ENCODE measurements at places on chromosomes 13 and 19.

DNA sequence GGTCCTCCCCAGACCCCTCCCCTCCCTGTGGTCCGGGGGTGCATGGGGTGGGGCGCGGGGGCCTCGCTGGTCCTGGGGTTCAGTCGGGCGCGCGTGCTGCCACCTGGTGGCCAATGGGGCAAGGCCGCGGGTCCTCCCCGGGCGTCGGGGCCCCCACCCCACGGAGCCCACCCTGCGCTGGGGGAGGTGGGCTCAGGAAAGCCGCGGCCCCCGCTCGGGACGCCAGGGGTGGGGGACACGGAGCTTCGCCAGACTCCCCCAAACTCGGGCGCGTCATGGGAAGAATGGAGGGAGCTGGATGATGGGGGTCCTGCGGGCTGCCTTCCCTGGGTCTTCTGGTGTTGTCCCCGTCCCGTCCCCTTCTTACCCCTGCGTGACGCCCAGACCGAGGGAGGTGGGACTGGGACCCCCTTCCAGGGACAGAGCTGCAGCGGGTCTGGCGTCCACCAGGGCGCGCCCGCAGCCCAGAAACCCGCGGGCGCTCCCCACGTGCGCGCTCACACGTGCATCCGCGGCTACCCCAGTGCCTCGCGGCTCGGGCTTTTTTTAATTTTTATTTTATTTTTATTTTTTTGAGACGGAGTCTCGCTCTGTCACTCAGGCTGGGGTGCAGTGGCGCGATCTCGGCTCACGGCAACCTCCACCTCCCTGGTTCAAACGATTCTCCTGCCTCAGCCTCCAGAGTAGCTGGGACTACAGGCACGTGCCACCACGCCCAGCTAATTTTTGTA is 19.8 kb upstream of the TCF3 start:
- DNase-seq = peak; percentile 33

GRCh38 chr19:9641810-9642209 is 20.8 kb upstream of the ZNF561 start:
- no peak for DNase-seq

GRCh38 chr19:54707962-54708361 is 16.3 kb upstream of the KIR3DL3 start:
- DNase-seq = no peak

DNA sequence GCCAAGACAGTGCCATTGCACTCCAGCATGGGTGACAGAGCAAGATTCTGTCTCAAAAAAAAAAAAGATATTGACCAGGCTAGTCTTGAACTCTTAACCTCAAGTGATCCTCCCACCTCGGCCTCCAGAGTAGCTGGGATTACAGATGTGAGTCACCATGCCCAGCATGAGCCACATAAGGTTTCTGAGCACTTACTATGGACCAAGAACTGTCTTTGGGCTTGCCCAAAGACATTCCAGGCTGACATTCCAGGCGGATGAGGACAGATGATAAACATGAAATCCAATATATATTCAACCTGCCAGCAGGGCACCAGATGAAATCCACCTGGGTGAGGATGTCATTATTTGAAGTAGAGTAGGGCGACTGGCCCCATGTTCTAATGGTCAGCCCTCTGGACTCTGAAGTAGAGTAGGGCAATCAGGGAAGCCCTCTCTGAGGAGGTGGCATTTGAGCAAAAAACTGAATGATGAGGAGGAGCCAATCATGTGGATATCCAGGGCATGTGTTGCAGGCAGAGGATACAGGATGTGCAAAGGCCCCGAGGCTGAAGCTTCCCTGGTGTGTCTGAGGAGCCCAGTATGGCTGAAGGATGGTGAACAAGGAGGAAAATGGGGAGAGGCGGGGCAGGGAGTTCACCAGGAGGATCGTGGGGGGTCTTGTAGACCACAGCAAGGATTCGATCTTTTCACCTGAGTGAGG is 4.0 kb downstream of the C19orf38 start:
- DNase-seq = no peak

GRCh38 chr13:51771418-51772104 is 32.4 kb downstream of the DHRS12 start:
- DNase-seq = no peak

- DNase-seq = no peak
These were observed 71.2 kb downstream of the MYO16 start for GRCh38 chr13:108700422-108701170.

DNA sequence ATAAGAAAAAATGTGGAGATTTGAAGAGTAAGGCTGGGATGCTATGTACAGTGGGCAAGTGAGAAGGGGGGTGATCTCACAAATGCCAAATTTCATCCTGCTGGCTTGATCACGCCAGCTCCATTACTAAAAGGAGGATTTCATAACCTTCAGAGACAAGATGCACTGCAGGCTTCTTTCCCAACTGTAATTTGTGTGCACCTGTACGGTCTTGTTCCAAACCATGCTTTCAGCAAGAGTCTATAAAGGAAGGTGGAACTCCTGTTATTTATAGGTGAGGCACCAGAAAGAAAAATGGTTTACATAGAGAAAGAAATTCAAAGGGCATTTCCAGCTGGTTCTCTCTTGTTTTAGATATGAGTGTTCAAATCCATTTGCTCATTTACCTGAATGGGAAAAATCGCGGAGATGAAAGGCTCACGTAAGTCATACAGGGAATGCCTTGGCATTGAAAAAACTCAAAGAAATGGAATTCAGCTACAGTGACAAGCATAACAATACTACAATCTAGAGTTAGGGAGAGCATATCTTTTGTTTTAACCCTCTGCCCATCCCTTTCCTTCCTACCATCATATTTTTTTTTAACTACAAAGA is 13.3 kb downstream of the EFNB2 start:
- no peak for DNase-seq

GRCh38 chr19:4542896-4543841 is 3.3 kb upstream of the LRG1 start:
- no peak for DNase-seq

DNA sequence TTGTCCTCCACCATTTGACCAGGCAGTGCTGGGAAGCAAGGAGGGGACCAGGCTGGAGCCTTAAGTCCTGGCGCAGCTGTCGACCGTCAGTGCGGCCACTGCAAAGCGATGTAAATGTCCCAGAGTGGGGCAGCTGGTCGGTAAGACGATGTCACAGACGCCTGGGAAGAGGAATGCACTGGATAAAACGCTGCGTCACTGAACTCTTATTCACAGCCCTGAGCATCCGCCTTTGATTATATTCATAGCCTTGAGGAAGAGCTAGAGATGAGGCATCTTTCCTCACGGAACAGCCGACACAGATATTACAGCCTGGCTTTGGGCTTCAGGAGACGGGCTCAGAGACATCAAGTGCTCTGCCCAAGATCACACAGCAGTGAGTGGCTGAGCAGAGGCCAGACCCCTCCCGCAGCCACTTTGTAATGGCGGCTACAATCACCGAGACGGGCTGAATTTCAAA is 17.6 kb upstream of the TUBGCP3 start:
- DNase-seq = no peak

DNA sequence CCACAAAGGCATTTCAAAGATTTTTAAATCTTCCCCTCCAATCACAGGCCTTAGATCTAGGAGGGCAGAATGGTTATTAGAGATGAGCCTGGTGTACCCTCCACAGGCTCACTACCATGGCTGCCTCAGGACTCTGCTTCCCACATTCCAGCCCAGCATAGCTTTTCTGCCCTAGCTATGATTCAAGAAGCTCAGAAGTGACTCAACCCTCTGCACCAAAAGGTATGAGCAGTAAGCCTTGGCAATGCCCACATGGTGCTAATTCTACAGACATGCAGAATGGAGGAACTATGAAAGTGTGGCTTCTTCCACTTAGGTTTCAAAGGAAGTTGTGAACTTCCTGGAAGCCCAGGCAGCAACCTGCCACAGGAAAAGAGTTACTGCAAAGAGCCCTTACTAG is 786.2 kb downstream of the SLITRK6 start:
- DNase-seq = no peak

DNA sequence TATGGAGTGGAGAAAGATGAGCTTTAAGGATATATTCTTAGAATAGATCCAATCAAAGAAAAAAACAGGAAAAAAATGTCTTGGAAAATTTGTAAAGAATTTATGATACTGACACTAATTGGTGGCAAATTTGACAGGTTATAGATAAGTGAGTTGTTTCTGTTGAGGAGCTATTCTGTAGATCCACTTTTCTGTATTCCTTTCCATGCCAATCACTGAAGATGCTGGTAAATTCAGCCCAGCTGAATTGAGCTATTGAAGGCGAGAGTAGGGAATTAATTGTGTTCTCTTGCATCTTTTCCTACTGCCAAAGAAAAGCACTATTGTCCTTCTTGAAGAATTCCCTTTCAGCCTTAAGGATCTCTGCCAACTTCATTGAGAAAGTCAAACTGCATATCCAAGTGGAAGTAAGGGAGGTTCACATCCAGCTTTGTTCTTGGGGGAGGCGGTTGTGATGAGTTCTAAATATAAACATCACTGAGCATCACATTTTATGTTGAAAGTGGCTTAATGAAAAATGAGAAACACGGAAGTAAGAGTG is 113.1 kb downstream of the PCDH9 start:
- DNase-seq = no peak

- DNase-seq = no peak
These were observed 63.1 kb downstream of the ATP11A start for GRCh38 chr13:112752711-112753541.

DNA sequence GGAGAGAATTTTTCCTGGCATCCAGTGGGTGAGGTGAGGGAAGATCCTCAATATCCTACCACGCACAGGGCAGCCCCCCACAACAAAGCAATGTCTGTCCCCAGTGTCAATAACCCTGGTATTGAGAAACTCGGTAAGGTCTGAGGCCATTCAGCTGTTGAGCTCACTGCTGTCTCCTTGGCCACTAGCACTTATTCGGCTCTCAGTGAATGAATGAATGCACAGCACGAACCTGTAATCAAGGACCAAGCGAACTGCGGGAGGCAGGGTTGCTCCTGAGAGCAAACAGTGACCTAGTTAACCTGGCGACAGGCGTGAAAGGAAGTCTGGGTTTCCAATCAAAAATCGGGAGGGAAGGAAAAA is 640 bp downstream of the ZSCAN5A start:
- DNase-seq = no peak

DNA sequence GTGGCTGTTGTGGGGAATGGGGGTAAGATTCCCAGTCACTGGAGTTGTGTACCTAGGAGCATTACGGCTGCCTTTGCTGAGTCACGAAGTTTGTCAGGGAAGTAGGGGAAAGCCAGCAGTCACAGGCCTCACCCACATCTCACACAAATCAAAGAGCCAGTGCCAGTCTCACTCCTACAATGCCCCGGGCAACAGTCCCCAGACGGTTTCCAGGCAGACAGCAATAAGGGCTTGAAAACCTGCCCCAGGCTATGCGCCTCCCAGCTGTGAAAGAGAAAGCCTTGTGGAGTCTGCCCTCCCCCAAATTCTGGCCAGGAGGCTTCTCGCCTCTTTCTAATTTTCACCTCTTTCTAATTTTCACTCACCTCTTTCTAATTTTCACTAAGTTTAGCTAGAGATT is 142.3 kb upstream of the EDNRB start:
- no peak for DNase-seq

- no peak for DNase-seq
These were observed 46.1 kb upstream of the NFIC start for GRCh38 chr19:3320354-3320670.

- DNase-seq = no peak
These were observed 6.1 kb downstream of the NAPSA start for GRCh38 chr19:50359328-50359818.

- no peak for DNase-seq
These were observed 144.5 kb downstream of the RGCC start for GRCh38 chr13:41601718-41602445.

GRCh38 chr13:66624302-66624701 is 605.8 kb downstream of the PCDH9 start:
- no peak for DNase-seq

DNA sequence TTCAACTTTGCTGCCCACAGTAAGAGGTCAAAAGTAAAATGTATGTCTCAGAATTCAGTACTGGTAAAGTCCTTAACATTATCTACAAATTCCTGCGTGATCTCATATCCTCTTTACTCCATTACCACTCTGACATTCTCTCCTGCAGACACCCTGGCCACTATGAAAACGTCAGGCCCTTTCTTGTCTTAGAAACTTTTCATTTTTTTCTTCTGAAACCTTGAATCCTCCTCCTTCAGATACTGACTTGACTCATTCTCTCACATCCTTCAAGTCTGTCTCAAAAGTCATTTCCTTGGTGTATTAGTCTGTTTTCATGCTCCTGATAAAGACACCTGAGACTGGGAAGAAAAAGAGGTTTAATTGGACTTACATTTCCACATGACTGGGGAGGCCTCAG is 262.3 kb downstream of the POU4F1 start:
- DNase-seq = no peak

GRCh38 chr19:16200038-16201010 is 2.6 kb downstream of the AP1M1 start:
- DNase-seq = no peak

DNA sequence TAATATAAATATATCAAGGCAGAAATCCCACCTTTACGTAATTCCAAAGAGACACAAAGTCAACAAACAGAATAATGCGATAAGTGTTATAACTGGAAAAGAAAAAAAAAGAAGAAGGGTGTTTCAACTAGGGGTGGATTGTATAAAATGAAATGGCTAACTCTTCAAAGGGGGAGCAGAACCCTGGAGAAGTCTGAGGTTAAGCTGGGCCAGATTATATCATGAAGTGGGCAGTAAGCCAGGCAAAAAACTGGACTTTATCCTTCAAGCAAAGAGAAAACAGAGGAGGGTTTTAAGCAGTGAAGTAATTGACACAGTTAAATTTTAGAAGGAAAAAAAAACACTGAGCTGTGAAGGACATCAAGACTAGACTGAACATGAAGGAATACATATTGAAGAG is 41.9 kb downstream of the TBC1D4 start:
- DNase-seq = no peak

GRCh38 chr19:16366433-16367260 is 42.0 kb downstream of the KLF2 start:
- DNase-seq = no peak

DNA sequence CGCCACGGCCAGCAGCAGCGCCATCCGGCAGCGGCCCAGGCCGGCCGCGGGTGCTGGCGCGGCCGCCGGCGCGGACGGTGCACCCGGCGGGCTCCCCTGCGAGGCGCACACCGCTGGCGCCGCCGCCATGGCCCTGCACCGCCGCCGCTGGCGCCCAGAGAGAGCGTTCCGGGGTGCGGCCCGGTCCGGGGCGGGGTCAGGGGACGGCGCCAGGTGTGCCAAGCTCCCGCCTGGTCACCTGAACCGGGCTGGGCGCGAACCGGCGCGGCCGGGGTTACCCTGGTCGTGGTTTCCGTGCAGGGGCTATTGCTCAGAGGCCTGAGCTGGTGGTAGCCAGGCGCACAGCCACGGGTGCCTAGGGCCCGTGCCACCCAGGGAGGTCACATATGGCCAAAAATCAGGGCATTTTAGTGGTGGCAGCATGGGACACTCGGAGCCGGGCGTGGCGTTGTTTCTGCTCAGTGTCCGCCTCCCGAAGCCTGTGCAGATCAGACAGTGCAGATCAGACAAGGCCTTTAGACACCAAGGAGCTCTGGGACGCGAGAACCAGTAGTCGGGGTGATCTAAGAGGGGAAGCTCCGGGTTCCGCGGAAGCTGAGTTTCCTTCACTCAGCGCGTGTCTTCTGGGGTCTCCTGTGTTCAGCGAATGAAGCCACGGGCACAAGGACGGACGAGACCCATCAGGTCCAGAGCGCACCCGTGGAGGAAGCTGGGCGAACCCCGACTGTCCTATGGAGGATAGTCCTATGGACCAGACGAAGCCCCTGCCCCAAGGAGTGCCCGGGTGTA is at the start of gene TMEM238:
TMEM238 (minus strand) TSS at position 162 of the 789 bp plus-strand sequence; CDS start at position 129, 33 bp downstream.
- DNase-seq = peak; percentile 36

Data from activated effector memory CD4-positive, alpha-beta T cell treated with Interleukin-2 at 50 U/mL for 16 hours (primary cell).